Activated CD4-positive, CD25-positive, alpha-beta regulatory T cell treated with anti-CD3 and anti-CD28 coated beads, Interleukin-2, amount 50 U/mL, for 72 hours (primary cell): ENCODE measurements at places on chromosomes 12 and 14.

DNA sequence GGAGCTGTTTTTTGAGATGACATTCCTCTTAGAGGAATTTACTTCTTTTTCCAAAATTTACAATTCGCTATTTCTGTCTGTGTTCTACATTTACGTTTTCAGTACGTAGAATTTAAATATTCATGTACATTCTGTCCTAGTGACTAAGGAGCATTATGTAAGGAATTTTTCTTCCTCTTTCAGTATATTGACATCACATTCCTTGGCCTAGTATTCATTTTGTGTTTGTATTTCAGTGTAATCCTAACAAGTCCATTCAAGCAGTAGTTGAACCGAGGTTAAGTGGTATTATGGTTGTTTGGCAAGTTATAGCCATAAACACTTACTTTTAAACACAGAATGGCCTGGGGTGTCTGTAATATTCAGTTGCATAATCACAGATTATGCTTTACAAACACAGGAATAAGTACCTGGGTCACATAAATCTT, 465.2 kb downstream of the PCNX1 start:
- no peak for DNase-seq

GRCh38 chr12:130200445-130200844, 38.2 kb downstream of the FZD10 start:
- DNase-seq: no peak

DNA sequence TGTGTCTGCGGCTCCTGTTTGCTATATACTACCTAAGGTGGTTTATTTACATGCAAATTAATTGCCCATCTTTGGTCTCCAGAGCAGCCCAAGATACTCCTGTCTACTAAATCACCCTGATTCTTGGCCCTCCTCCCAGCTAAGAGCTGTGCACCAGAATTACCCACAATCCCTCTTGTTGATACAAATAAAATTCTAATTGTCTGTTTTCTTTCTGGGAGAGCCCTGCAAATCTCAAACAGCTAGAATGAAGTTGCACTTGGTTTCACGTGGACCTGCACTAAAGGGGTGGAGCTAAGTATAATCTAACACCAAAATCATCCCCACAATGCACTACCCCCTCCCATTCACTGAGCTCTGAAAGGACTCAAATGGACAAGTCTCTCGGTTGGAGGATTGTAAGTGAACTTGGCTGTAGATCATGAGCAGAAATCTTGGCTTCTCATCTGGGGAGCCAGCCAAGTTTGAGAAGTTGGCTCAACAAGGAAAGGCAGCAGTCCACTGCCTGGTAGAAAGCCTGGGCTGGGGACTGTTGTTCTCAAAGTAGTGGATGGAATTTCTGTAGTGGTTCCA, 6.6 kb downstream of the MAX start:
- no peak for DNase-seq

- DNase-seq: no peak
These were observed 96.2 kb downstream of the CPSF2 start for GRCh38 chr14:92217936-92218335.

DNA sequence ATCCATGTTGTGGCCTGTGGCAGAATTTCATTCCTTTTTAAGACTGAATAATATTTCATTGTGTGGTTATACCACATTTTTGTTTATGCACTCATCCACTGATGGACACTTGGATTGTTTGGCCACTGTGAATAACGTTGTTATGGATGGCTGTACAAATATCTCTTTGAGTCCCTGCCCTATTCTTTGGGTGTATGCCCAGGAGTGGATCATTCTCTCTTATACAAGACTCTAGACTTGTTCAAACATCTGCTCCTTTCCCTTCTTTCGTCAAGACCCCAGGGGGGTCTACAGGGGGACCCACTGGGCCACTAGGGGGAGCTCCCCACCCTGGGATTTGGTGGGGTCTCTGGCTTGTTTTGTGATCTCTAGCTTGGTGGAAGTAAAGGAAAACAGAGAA, 77.4 kb downstream of the FBXL14 start:
- DNase-seq: no peak

GRCh38 chr14:78307671-78308070, 137.5 kb downstream of the NRXN3 start:
- DNase-seq: no peak

GRCh38 chr12:50627491-50627890, 122.7 kb downstream of the DIP2B start:
- DNase-seq: no peak

- no peak for DNase-seq
These were observed 23.5 kb downstream of the ATG14 start for GRCh38 chr14:55388160-55388559.

GRCh38 chr14:101019541-101019940, 116.0 kb upstream of the RTL1 start:
- DNase-seq: no peak

- no peak for DNase-seq
These were observed 1025.7 kb upstream of the TMEM132C start for GRCh38 chr12:127241072-127241817.

GRCh38 chr14:90556666-90557450, 160.0 kb downstream of the CALM1 start:
- no peak for DNase-seq

DNA sequence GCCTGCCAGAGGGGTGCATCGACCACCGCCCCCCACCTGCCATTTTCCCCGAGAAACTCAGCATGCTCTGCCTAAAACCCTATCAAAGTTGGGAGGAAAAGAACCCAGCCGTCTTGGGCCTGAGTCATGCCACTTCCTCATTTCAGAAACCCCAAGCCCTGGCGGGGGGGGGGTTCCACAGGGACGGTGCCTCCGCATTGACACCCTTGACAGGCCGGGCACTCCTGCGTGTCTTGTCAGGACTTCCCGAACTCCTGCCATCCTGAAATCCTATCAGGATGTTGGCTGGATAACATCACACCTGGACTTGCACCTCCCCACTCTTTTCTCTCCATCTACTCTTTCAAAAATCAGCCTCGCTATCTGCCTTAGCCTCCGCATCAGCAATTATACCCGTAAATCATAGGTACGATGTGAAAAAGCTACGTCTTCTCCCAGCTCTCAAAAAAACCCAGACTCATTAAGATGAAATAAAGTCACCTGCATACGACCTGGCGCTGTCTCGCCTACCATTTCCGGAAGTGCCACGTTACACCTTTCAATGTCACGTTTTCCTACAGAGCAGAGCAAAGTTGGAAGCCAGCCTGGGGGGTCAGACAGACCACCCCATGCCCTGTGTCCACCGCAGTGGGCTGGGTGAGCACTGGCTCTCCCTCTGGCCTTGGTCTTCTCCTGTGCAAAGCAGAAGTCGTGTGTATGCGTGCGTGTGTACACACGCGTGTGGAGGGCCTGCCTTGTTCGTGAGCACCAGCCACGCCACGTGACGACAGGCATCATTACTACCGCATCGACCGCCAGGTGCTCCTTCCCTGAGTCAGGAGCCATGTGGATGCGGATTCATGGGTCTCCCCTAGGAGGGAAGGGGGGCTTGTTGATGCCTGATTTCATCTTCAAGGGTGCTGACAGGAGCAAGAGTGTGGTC, 96.7 kb downstream of the RFLNA start:
- peak; percentile 35 for DNase-seq

DNA sequence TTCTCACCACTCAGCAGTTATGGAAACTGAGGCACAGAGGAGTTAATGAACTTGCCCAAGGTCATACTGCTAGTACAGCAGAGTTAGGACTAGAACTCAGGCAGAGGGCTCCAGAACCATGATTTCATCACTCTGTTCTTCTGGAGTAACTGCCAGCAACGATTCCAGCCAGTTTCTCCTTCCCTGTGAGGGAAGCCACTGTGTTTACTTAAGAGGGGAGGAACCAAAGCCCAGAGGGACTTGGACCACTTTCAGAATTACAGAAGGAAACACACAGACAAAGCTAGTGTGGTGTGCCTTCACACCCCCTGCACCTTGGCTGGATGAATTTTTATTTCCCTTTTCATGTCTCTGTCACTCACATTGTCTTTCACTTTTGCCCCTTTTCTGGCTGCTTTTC, 398.2 kb downstream of the DPF3 start:
- no peak for DNase-seq

DNA sequence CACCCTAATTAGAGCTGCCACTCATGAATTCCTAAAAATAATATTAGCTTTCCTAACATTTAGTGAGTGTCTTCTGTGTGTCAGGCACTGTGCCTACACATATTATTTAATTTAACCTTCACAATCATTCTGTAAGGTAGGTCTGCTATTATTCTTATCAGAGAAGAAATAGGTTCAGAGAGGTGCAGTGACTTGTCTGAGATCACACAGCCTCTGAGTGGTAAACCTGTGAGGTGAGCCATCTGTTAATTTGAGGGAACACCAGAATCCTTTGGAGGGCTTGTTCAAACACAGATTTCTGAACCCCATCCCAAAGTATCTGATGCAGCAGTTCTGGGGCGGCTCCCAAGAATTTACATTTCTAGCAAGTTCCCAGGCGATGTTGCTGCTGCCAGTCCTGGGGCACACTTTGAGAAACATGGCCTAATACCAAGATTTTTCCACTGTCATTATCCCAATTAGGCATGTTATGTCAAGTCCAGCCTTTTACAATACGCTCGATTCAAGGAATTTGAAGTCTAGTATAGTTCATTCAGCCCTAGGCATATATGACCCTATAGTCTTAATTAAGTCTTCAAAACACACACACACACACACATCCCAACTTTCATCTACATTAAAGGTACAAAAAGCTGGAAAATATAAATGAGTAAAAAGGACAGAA, 19.9 kb upstream of the COX6A1 start:
- DNase-seq: no peak

GRCh38 chr14:43147485-43147884, 1359.6 kb downstream of the FSCB start:
- DNase-seq: no peak

GRCh38 chr12:78156751-78157150, 326.1 kb downstream of the NAV3 start:
- no peak for DNase-seq

GRCh38 chr12:13195250-13195649, 1.3 kb upstream of the EMP1 start:
- DNase-seq: no peak

DNA sequence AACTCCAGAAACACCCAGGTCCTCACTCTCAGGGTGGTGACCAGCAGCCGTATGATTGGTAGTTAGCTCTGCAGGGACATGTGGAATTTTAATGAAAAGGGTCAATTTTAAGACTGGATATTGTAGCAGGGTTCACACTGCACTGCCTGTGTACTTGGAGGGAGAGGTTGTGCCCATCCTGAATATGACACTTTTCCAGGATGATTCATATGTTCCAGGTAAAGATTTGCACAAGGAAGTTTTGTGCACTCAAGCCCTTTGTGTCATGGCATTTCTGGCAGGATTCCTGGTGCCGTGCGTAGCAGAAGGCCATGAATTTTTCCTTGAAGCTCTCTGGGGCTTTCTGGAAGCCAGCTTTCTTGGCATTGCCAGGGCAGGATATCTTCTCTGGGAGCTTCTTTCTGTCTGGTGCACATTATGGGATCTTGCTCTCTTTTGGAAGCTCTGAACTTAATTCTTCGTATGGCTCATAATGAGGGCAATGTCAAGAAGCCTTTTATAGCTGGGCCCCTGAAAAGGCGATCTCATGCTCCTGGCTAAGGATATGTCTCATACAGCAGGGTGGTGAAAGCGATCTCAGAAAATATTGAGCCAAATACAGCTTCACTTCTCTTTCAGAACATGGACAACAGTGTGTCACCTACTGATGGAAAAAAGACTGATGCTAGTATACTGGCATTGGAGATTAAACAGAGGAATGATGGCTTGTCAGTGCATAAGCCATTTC, 1133.9 kb downstream of the AACS start:
- DNase-seq: no peak

DNA sequence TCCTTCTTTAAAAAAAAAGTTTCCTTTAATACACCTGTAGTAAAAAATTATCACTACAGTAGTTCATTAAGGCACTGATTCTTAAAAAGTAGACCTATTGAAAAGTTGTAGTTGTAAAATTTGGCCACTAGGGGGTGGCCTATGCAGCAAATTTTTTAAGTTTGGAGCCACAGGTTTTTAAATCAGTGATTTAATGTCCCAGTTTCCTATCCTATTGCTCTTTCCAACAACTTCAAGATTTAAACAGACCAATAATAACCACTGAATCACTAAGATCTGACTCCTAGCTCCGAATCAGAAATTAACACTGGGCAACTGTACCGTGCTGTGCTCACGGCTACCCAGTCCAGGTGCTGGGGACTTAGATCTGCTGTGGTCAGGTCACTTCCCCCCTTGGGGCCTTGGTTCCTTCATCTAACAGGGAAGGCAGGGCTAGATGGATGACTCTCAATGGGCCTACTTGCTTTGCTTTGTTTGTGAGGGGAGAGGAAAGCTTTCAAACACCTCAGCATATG, 279.3 kb downstream of the MED13L start:
- DNase-seq: no peak

DNA sequence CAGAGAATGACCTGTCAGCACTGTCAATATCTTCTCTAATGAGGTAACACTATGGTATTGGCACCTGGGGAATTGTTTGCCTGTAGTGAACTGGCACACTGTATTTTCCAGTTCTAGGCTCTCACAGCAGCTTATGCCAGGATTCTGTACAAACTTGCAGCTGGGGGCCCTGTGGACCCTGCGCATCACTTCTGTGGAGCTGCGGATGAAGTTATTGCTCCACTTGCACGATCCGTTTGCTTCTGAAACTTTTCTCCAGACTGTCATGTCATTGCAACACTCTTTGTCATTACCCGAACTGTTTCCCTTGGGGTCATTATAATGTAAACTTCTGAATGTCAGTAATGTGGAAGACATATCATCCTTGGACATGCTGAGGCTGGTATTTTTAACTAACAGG, 3.9 kb downstream of the RNASE11 start:
- no peak for DNase-seq

GRCh38 chr12:32860192-32860591, 36.4 kb downstream of the PKP2 start:
- DNase-seq: no peak
